ENCODE measurements at places on chromosomes 11 and 22. TPM values are rescaled to one million over a fixed set of nuclear protein-coding genes. Genes with fewer than 3 reads are reported as not detected.

GDPD4 gene
- total RNA-seq: not detected

RAG1 gene
- 3.0 TPM for total RNA-seq

EXPH5 gene
- total RNA-seq: 10.3 TPM

ADM2 gene
- 2.2 TPM for total RNA-seq

PACS1 gene
- total RNA-seq: 53.9 TPM
